ENCODE measurements at places on chromosomes 1 and 21.

GRCh38 chr1:181310560-181310959, 172.8 kb upstream of the CACNA1E start:
- no peak for DNase-seq

DNA sequence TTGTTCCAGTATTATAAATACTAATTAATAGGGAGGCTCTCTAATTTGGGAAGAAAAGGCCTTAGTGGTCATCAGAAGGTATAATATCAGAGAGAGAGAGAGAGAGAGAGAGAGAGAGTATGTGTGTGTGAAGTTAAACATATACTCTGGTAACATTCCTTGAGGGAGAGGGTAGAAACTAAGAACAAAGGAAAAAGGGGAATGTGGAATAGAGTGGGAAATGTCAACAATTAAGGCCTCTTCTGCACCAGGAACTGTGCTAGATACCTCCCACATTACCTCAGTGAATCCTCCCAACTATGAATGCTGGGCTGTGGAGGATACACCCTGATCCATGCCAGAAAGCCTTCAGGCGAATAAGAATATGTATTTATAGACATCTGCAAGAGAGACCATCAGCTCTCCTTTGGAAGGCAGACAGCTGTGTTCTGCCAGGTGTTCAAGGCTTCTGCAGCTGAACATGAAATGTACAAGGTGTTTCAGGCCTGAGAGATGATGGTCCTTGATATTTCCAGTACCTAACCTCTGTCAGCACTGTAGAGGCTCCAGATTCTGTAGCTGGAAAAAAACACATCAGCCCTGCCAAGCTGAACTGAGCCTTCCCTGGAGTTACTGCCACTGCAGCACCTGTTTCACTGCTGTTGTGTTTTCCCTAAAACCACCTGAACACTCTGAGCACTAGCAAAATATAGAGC, 29.1 kb downstream of the TBX15 start:
- no peak for DNase-seq

DNA sequence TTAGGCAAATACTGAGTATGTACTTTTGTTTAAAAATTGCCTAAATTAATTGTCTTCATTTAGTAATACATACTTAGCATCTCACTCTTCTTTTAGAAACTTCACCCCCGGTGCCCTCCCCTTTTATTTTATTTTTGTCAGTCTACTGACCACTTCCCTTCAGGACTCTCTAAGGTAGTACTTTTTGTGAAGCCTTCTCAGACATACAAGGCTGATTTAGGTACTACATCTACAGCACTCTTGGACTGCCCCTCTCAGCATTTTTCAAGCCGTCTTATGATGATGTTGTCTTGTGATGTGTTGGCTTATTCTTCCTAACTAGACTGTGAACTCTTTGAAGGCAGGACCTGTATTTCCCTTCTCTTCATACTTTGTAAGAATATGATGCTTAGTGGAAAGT, 24.7 kb downstream of the RPS6KC1 start:
- DNase-seq, result no peak

DNA sequence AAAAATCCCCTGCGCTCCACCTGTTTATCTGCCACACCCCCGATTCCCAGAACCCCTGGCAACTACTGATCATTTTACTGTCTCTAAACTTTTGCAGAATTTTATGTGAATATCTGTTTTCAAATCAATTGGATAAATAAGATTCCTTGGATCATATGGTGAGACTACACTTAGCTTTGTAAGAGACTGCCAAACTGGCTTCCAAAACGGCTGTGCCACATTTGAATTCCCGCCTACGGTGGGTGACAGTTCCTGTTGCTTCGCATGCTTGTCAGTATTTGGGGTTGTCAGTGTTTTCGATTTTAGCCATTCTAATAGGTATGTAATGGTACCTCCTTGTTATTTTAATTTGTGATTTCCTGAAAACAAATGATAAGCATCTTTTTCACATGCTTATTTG, 22.7 kb upstream of the FMN2 start:
- DNase-seq, result no peak

DNA sequence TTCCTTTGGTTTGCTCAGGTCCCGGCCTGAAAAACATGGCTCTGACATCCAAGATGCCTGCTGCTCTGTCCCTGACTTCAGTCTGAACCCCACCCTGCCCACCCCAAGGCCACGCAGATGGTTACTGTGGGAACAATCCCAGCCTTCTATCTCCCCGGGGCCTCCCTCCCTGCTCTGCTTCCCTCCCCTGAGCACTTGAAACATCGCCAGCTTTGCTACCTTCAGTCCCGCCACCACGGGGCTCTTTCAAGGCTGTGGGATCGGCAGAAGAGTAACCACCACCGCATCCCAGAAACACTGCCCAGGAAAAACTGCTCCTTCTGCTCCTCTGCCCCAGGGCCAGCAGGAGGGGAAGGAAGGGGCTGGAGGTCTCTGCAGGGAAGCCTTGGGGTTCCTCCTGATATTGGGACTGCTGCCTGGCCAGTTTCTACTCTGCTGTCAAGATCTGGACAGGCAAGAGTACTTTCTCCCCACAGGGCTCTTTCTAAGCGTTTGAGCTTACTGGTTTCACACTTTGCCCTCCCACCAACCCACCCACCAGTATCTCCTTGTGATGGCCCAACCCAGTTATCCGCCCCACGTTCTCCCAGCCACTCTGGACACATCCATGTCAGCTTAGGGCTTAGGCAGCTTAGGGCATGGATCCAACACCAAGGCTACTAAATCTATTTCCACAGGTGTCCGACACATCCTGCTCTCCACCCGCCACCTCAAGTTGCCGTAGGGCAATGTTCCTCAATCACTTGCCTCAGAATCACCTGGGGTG, 8.4 kb downstream of the ETNK2 start:
- DNase-seq, result no peak

- DNase-seq, result no peak
Measured at GRCh38 chr21:30710499-30710898, 8.1 kb downstream of the KRTAP21-3 start.

DNA sequence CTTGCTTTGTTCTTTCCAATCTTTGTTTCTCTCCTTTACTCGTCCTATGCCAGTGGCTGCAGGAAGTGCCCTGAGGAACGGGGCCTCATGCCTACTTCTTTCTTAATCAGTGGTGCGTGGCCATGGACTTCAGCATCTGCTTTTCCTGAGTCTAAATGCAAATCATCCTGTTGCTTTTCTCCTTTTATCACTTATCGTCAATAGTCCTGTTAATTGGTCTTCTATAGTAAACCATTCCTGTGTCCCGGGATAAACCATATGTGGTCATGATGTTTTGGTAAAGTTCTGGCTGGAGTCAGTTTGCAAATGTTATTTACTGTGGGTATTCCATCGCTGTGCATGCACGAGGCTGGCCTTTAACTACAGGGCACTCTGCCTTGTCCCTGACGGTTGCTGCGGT, 47.5 kb downstream of the AGPAT3 start:
- DNase-seq, result no peak

DNA sequence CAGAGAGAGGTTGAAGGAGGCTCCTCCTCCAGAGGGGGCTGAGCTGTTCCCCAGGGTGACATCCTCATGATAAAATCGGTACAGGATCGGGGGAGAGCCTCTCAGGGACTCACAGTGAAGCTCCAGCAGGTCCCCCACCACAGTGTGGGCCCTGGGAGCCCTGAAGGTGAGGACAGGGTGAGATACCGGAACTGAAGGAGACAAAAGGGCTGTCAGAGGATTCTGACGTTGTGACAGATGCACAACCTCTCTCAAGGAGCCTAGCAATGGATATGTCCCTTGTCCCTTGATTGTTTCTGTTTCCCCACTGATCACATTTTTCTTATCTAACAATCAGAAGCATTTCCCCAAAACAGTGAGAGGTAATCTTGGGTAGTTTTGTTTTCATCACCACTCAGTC, 5.2 kb downstream of the FCRL3 start:
- no peak for DNase-seq

DNA sequence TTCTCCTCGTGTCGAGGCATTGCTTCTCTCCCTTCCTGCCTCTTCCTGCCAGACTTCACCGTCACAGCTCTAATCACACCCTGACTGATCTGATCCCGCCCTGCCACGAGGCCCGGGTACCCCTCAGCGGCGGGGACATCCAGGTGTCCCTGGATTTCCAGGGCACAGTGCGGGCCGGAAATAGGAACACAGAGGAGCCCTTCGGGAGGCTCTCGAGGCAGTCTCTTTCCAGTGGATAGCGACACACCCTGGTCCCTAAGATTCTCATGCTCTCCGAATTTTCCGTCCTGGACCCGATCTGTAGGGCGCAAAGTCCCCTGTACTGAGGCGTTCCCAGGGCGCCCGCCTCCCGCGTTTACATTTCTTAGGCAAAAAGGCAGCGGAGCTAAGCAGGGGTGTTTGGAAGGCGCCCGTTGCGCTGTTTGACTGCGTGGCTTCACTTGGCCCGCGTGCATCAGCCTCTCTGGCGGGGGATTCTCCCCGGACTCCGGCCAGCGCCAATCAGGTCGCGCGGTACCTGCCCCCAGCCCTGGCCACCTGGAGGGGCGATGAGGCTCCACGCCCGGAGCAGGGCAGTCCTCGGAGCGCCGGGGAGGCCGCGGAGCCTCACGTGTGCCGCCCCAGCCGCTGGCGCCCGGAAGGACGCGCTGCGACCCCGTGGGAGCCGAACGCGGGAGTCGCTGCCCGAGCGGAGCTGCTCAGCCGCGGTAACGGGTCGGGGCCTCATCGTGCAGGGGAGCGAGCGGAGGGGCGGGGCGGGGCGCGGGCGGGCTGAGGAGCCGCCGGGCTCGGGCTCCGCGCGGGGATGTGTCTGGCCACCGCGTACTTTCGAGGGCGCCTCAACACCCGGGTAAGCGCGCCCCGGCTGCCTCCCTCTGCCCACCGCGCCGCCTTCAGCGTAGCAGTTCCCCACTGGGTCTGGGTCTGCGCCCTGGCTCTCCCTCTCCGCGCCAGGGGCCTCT, at the start of gene FAM163A:
TSS of gene FAM163A (plus strand) at position 575 of the 962 bp plus-strand sequence. CDS start 69,807 bp downstream, outside the sequence.
- no peak for DNase-seq

- no peak for DNase-seq
Measured at GRCh38 chr1:41891199-41891896, 27.4 kb downstream of the HIVEP3 start.

- no peak for DNase-seq
Measured at GRCh38 chr1:117416546-117417125, 49.4 kb downstream of the MAN1A2 start.

DNA sequence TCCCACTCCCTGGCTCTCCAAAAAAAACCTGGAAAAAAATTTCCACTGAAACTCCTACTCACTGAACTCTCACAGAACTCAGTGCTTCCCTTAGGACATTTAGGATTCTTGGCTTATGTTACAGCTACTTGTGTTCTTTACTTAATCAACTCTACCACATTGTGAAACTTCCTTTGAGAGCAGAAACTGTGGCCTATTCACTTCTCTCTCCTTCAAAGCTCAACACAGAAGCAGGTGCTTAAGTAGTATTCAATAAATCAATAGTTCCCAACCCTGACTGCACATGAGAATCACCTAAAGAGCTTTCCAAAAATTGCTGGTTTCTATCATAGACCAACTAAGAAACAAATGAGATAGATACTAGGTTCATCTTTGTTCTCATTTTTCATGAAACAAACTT, 67.9 kb upstream of the DMRTA2 start:
- no peak for DNase-seq

GRCh38 chr1:59291561-59291960, 5.3 kb upstream of the FGGY start:
- DNase-seq, result no peak

GRCh38 chr1:216937491-216937890, 214.3 kb upstream of the ESRRG start:
- DNase-seq, result no peak

GRCh38 chr21:45839274-45839673, 142.3 kb upstream of the COL6A1 start:
- no peak for DNase-seq

Measured in renal cortex interstitium (tissue), 15 donors.